ENCODE measurements at places on chromosomes 5 and 9.

- no peak for DNase-seq
Measured at GRCh38 chr9:26773056-26773455, 119.5 kb downstream of the CAAP1 start.

GRCh38 chr9:13728917-13729811 is 449.7 kb upstream of the MPDZ start:
- DNase-seq, result no peak

GRCh38 chr9:84754461-84754860 is 84.9 kb downstream of the NTRK2 start:
- no peak for DNase-seq

DNA sequence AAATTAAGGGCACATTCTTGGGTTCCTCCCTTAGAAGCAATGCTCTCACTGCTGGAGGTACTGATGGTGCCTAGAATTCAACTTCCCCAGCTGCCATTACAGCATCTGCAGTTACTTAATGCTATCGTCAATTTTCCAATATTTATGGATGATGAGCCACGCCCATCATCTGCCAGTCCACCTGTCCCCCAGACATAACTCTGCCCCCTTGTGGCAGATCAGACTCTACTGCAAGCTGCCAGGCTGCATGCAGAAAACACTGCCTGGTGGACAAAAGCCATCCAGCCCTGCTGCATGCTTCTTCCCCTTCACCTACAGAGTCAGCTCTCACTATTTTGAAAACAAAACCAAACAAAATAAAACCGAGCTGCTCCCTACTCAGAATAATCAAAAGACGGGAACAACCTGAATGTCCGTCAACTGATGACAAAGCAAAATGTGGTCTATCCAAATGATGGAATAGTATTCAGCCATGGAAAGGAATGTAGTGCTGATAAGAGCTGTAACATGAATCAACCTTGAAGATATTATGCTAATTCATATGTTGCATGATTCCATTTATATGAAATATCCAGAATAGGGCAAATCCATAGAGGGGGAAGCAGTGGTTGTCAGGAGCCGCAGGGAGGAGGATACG is 66.4 kb downstream of the RETREG1 start:
- DNase-seq, result peak; percentile 31

- DNase-seq, result no peak
Measured at GRCh38 chr5:126138281-126138931, 284.8 kb upstream of the GRAMD2B start.

- no peak for DNase-seq
Measured at GRCh38 chr9:94182532-94182931, 76.6 kb upstream of the ZNF169 start.

GRCh38 chr9:132575005-132575609 is 7.3 kb upstream of the BARHL1 start:
- peak; percentile 60 for DNase-seq

GRCh38 chr5:179607160-179607931 is 16.1 kb downstream of the HNRNPH1 start:
- DNase-seq, result no peak

- DNase-seq, result peak; percentile 35
Measured at GRCh38 chr5:59587489-59588337, 305.8 kb downstream of the PDE4D start.

All from NCI-H1930 (cell line).